NCI-H524 treated with DMSO at 0.1 percent for 48 hours (cell line): ENCODE measurements at places on chromosomes 2 and 18.
A peak's percentile ranks its signal among the peaks of the same experiment; 100 is the strongest.

DNA sequence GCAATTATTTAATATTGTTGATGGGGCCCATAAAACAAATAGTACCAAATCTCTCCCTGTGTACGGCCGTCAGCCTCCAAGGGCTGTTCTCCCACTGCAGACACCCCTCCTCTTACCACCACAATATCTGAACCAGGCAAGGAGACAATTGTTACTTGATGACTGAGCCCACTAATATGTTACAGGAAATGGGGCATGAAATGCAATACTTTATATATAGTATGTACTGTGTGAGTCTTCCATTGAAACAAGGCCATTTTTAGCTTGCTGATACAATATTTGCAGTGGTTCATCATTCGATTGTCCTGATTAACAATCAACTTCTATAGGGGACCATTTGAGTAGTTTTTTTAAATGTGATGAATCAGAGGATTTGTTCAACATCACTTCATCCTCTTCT, 307.3 kb downstream of the GBX2 start:
- DNase-seq: no peak

- peak; percentile 1 for DNase-seq
These were observed 40.4 kb upstream of the NETO1 start for GRCh38 chr18:72908181-72908580.

DNA sequence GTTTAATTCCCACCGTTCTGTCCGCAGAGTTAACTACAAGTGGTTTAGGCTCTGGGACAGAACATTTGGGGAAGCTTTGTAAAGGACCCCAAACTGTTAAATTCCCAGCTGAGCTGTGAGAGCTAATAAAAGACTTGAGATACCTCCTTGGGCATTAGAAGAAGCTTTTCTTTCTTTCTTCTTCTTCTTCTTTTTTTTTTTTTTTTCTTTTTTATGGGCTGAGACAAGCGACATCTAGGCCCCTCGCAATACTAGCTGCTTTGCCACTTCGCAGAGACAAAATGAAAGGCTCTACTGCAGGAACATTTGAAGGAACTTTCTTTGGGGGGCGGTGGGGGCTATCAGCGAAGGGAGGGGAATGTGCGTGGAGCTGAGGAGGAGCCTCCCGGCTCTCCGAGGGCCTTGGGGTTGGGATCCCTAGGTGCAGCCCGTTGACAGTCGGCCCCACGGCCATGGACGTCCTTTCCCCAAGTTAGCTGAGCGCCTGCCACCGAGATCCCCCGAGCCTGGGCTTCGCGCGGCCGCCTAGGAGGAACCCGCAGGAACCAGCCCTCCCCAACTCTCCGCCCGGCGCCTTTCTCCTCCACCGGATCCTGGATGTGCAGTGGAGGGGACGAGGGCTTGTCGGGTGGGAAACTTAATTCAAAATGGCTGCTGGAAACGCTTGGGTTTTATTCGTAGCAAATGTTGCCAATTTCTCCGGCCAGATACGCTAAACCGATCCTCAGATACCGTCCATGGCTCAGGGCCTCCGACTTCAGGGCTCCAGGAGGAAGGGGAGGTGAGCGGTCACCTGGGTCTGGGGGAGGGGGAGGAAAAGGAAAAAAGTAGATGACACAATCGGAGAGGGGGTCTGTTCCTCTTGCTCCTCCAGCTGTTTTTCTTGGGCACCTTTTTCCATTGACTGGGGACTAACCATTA, 4.2 kb downstream of the MEIS1 start:
- no peak for DNase-seq

GRCh38 chr2:66561645-66562303, 126.8 kb downstream of the MEIS1 start:
- DNase-seq: no peak

DNA sequence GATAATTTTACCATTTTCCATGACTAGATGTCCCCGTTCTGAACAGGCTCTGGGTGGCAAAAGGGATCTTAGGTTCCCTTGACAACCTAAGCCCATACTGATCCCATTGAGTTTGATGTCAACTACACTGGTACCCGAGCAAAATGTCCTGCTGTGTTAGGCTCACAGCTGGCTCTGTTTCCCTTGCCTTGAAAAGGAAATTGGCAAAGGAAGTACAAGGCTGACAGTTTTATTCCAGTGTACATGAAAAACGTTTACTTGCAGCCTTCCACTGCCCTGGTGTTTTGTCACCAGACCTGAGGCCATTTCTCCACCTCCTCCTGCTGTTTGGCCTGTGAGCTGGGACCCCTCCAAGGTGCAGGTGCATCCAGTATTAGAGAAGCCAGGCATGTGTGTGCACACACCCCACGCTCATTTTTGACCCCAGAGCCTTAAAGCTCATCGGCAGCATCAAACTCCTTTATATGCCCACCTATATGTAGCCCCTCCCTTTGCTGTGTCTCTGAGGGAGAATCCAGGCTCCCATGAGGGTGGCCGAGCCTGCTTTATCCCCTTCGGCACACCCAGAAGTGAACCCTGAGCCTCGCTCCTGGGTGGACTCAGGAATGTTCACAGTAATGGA, 171.3 kb downstream of the NDUFA10 start:
- DNase-seq: no peak

GRCh38 chr2:242031481-242032019, 162.0 kb downstream of the RTP5 start:
- no peak for DNase-seq

DNA sequence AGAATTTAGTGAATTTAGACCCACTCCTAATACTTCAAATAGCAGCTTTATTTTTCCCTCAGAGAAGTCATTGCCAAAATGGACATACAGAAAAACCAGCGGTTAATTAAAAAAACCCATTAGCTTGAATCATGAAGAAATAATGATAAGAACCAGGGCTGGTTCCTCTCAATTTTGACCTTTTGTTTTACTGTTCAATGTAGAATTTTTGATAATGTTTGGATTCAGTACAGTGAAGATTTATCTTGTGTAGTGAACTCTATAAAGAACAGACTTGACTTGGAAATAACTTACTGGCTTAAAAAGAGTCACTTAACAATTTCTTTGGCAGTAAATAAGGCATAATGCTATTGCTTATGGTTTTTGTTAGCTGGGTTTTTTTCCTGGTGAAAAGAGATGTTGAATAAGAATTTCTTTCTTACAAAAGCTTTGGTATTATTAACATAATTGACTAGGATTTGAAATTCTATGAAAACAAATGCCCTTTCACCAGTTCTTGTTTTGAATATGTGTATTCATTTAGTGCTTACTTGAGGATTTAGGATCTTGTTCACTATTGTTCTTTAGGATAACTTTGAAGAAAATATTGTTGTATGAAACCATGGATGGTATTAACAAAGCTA, 73.4 kb upstream of the ITPRID2 start:
- DNase-seq: no peak

DNA sequence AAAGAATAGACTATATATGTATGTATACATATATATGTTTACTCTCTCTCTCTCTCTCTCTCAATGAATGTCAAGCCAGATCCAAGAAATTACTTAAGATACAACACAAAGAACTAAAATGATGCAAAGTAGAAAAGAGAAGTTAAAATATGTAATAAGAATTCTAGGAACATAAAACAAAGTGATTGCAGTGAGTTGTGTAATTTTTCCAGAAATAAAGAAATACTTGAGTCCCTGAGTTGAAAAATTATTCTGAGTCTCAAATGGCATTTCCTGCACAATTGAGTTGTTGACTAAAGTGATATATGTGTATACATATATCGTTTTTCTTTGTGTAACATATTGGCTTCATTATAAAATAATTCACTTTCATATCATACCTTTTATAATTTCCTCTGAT, 262.4 kb downstream of the INSIG2 start:
- no peak for DNase-seq

- no peak for DNase-seq
These were observed 734.2 kb upstream of the CHAC2 start for GRCh38 chr2:53033411-53033810.

GRCh38 chr2:20187331-20187730, 37.6 kb downstream of the SDC1 start:
- DNase-seq: no peak

GRCh38 chr2:234805836-234806235, 146.0 kb upstream of the SH3BP4 start:
- DNase-seq: no peak

- no peak for DNase-seq
These were observed 17.7 kb upstream of the CYP1B1 start for GRCh38 chr2:38093527-38094165.

DNA sequence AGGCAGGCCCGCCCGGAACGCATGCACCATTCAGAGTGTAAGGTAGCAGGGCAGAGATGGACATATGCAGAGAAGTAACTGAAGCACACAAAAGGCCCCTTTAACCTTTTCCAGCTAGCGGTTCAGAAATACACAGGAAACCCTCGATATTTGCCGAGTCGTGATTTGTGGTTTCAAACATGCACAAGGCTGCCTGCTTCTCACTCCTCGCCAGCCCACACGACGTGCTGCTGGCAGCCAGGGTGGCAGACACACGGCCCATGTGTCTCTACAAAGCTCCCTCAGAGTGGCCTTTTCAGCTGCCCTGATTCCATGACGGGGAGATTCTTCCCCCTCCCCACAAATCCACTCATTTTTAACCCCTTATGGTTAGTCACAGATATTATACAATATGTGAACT, 23.6 kb downstream of the ZBTB7C start:
- DNase-seq: no peak

DNA sequence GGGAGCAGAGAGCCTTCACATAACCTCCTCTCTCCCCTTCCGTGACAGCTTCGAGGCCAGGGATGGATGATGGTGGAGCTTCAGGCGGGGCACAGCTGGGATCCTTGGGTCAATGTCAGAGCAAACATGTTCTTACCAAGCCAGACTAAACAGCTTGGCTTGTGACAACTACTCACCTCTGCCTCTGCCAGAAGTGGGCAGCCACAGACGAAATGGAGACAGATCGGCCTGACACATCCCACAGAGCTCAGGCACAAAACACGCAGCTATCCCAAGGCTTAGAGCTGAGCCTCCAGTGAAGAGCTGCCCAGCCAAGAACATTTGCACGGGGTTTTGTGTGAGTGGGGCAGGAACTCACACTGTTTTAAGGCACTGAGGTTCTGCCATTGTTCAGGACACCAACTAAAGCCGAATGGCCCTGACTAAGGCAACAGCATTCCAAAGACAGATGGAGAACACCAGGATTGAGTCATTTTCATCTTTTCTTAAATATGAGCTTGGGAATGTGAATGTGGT, 12.8 kb downstream of the PXDN start:
- DNase-seq: no peak

GRCh38 chr2:95284886-95285541, 10.8 kb downstream of the PROM2 start:
- no peak for DNase-seq

DNA sequence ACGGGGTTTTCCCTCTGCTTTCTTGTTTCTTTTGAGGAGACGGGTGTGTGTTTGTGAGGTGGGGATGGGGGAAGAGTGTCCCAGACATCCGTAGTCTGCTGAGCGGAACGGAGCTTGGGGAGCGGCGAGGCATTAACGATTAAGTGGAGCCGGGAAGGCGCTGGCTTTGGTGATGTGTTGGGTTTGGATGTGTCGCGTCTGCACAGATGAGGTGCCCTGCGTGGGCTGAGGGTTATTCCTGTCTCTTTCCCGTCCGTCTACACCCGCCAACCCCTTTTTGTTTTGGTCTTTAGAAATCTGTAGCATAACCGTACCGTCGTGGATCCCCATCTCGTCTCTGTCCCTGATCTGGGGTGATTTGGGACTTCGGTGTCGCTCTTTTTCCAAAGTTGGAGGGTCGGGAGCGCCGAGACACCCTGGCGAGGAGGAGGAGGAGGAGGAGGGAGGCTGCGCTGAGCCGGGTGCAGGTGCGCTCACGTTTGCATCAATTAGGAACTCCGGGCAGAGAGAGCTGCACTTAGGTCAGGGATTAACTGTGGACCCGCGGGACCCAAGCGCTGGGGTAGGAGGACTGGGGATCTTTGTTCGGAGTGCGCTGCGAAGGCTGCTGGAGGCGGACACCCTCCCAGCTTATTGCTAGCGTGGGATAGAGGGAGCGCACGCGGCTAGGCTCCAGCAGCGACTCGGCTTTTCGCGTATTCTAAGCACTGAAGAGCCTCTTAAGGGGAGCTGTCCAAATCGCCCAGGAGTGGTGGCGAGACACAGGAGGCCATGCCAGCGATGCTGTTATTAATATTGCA, 720.3 kb downstream of the DPP10 start:
- DNase-seq: peak; percentile 32

DNA sequence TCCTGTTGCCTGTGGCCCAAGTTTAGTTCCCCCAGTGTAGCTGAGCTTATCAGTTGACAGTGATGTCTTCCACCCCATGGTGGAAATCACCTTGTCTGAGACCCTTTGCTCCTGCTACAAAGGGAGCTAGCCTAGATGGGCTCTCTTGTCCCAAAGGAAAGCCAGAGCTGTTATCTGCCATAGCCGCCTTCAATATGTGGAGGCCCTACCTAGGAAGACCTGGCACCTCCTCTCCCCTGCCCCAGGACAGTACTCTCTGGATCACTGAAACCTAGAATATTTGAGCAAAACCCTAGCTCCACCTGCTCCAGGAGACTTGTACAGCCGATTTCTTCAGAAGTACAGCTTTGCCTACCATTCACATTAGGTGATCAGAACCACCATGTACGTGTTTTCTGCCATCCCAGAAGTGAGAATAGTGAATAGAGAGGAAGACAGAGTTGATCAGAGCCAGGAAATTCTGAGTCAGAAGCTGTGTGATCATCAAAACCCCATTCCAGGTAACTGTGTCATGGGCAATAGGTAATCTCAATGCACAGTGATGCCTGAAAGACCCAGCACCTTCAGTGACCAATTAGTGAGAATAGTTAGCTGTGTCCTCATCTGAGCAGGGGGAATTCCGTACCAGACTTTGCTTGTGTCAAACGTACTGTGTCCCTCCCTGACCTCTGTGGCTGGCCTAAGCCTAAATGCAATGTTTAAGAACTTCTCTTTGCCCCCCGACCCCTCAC, 138.4 kb upstream of the ALPP start:
- DNase-seq: no peak

DNA sequence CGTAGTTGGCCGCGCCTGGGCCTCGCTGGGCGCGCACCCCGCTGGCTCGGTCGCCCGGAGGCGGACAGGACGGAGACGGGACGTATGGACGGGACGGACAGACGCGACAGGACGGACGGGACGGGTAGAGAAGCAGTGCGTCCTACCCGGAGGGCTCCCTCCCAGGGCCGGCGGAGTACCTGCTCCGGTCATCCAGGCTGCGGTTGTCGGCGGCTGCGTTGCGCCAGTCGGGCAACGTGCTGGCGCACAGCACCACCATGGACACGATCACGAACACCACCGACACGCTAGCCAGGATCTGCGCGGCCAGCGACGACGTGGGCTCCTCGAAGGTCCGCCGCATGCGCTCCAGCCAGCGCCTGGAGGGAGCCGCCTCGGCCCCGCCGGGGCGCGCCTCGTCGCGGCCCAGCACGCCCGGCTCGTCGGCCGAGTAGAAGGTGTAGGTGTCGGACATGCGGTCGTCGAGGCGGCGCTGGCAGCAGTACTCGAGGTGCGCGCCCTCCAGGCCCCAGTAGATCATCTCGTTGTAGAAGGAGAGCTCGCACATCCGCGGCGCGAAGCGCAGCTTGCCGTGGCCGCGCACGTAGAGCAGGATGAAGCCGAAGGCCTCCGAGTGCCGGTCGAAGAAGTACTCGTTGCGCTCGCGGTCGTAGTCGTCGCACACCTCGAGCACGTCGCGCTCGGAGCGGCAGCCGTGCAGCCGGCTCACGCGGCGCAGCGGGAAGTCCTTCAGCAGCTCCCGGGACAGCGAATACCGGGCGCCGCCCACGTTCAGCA, 903 bp downstream of the KCNG3 start:
- no peak for DNase-seq

- no peak for DNase-seq
These were observed 22.4 kb upstream of the STAT1 start for GRCh38 chr2:191036363-191036762.

GRCh38 chr2:14684516-14684915, 52.0 kb downstream of the LRATD1 start:
- no peak for DNase-seq

GRCh38 chr2:9991829-9992273, 40.4 kb downstream of the GRHL1 start:
- DNase-seq: no peak
